Spleen (tissue), 13 donors: ENCODE measurements at places on chromosomes 7 and 10. TPM values are rescaled to one million over a fixed set of nuclear protein-coding genes. Genes with fewer than 3 reads are reported as not detected.

PYROXD2 gene
- polyA plus RNA-seq: 12.6 TPM

GNG11 gene
- 36.0 TPM for polyA plus RNA-seq

DNA sequence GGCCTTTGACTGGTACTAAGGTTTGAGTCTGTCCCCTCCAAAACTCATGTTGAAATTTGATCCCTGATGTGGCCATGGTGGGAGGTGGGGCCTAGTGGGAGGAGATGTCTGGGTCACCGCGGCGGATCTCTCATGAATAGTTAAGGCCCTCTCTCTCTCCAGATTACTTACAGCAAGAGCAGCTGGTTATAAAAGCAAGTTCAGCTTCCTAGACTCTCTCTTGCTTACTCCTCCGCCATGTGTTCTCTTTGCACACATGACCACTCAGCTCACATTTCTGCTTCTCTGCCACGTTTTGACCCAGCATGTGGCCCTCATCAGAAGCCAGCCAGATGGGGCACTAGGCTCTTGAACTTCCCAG, 29.9 kb upstream of the ZMIZ1 start:
- no peak overlapping the region for H3K4me3 ChIP-seq
- H3K4me1 ChIP-seq: no peaks in the 10 kb centered on the region
- DNase-seq: peak; percentile 47
- H3K36me3 ChIP-seq: no peaks in the 10 kb centered on the region

- peaks cover 11% of the 10 kb centered on the region for H3K27me3 ChIP-seq
- no peak overlapping the region for H3K4me3 ChIP-seq
- H3K4me1 ChIP-seq: peaks cover 7% of the 10 kb centered on the region
- DNase-seq: no peak
- no peak overlapping the region for H3K27ac ChIP-seq
Measured at GRCh38 chr7:64893401-64893800, 9.7 kb upstream of the ZNF273 start.

- no peak for DNase-seq
- H3K4me1 ChIP-seq: peaks cover 11% of the 10 kb centered on the region
- H3K36me3 ChIP-seq: peaks cover 7% of the 10 kb centered on the region
- H3K4me3 ChIP-seq: no peak overlapping the region
- H3K27ac ChIP-seq: no peak overlapping the region
Measured at GRCh38 chr7:151607464-151607867, 87.8 kb upstream of the RHEB start.

GRCh38 chr10:76540786-76541185, 1096.8 kb downstream of the KCNMA1 start:
- no peaks in the 10 kb centered on the region for H3K4me1 ChIP-seq
- no peak overlapping the region for H3K27ac ChIP-seq
- H3K27me3 ChIP-seq: no peaks in the 10 kb centered on the region
- H3K4me3 ChIP-seq: no peak overlapping the region
- no peak for DNase-seq
